Progenitor cell of endocrine pancreas (in vitro differentiated cells): ENCODE measurements at places on chromosomes 2 and 18. TPM values are rescaled to one million over a fixed set of nuclear protein-coding genes. Genes with fewer than 3 reads are reported as not detected.

DNA sequence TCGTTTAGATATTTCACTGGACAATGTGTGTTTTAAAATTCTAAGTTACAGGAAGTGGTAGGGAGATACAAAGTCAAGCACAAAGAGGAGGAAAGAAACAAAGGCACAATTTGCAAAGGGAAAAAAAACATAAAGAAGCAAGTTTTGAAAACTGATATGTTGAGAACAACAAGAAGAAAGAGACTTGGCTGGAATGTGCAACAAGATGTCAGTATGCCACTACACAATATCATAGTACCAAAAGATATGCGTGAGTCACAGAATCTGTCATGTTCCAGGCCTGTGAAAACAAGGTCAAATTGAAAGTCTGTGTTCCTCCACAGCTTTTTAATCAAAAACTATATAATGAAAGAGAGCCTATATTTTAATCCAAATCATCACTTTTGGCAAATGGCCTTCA is 12.0 kb downstream of the EXOC6B start:
- no peak overlapping the region for H3K4me3 ChIP-seq
- no peak for DNase-seq
- no peaks in the 10 kb centered on the region for H3K27me3 ChIP-seq
- H3K36me3 ChIP-seq: peaks cover 26% of the 10 kb centered on the region
- peaks cover 8% of the 10 kb centered on the region for H3K4me1 ChIP-seq

DNA sequence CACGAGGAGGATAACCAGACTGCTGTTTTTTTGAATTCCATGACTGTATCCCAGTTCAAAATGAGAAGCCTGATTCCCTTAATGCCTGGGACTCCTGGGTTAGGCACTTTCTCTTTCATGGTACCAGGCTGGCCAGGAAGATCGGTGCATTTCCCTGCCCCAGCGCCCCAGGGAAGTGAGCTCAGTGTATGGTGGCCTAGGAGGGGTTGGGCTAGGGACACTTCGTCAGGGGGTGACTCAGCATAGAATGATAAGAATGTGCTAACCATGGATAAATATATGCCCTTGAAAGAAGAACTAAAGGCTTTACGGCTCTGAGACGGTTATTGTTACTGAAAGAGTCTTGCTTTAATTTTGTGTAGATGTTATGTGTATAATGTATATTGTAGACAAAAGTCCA is 27.5 kb upstream of the FAM237A start:
- peaks cover 5% of the 10 kb centered on the region for H3K4me1 ChIP-seq
- no peaks in the 10 kb centered on the region for H3K27me3 ChIP-seq
- no peak for DNase-seq
- no peak overlapping the region for H3K27ac ChIP-seq
- H3K4me3 ChIP-seq: no peak overlapping the region

The CAPN13 gene
- 17.2 and 19.0 TPM in 2 replicates for total RNA-seq

The STARD6 gene
- total RNA-seq: not detected in 2 replicates

GRCh38 chr2:20035955-20036666 is 15.3 kb downstream of the LAPTM4A start:
- H3K27me3 ChIP-seq: no peaks in the 10 kb centered on the region
- peaks cover 4% of the 10 kb centered on the region for H3K4me1 ChIP-seq
- DNase-seq: no peak
- no peak overlapping the region for H3K4me3 ChIP-seq

GRCh38 chr2:71070294-71071093 is 2.0 kb downstream of the NAGK start:
- no peaks in the 10 kb centered on the region for H3K27me3 ChIP-seq
- peak overlapping the region; percentile 31 for H3K27ac ChIP-seq
- no peak for DNase-seq
- H3K4me1 ChIP-seq: peaks cover 16% of the 10 kb centered on the region
- peak overlapping the region; percentile 91 for H3K4me3 ChIP-seq

DNA sequence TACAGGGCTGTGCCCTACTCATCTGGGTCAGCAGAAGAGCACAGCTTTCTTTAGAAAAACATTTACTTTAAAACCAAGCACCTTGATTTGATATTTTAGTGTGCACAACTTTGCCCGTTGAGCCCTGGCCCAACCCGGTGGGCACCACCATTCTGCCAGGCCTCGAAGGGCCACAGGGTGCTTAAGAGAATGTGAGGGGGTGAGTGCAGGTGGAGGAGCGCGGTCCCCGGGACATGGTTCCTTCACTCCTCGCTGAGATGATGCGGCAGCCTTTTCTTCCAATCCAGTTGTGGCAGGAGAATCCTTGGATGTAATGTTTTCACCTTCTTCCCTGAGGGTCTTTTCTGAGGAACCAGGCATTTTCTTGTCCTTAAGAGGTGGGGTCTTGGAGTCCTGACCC is 119.0 kb downstream of the RPIA start:
- no peak overlapping the region for H3K27ac ChIP-seq
- DNase-seq: no peak
- peaks cover 3% of the 10 kb centered on the region for H3K4me1 ChIP-seq

DNA sequence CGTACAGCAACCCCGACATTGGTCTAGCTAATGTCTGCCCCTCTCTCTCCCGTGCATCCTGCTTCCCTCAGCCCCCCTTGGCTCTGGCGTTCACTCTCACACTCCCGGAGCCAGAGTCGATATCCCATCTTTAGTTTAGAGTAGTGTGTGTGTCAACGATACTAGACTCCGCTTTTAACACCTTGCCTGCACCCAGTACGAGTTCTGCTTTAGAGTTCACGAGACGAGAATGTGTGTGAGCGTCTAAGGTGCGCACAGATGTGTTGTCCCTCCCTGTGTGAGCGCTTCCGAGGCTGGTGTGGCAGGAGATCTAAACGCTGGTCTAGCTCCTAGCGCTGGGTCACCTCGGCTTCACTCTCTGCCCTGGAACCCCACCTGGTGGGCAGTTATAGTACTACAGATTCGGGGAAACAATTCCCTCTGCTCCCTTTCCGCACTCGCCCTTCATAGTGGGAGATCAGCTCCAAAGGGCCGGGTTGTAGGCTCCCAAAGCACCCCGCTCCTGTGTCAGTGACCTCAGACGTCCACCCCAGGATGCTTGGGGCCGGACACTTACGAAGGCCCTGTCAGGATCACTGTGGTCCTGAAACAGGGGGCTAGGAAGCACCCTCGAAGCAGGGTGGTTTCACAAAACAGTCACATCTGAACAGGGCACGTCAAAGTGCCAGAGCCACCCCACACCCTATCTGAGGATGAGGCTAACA is 2.6 kb upstream of the CYP26B1 start:
- H3K4me3 ChIP-seq: peak overlapping the region; percentile 78
- peak; percentile 85 for DNase-seq
- no peaks in the 10 kb centered on the region for H3K36me3 ChIP-seq
- peaks cover 34% of the 10 kb centered on the region for H3K4me1 ChIP-seq
- peak overlapping the region; percentile 34 for H3K27ac ChIP-seq

The RSAD2 gene
- total RNA-seq: 4.4 and 5.3 TPM in 2 replicates

The C2orf80 gene
- not detected in 2 replicates for total RNA-seq

GRCh38 chr2:62305421-62306176 is 109.7 kb downstream of the B3GNT2 start:
- DNase-seq: no peak
- peaks cover 20% of the 10 kb centered on the region for H3K4me1 ChIP-seq
- no peak overlapping the region for H3K27ac ChIP-seq
- no peak overlapping the region for H3K4me3 ChIP-seq
- no peaks in the 10 kb centered on the region for H3K27me3 ChIP-seq
- no peaks in the 10 kb centered on the region for H3K36me3 ChIP-seq

DNA sequence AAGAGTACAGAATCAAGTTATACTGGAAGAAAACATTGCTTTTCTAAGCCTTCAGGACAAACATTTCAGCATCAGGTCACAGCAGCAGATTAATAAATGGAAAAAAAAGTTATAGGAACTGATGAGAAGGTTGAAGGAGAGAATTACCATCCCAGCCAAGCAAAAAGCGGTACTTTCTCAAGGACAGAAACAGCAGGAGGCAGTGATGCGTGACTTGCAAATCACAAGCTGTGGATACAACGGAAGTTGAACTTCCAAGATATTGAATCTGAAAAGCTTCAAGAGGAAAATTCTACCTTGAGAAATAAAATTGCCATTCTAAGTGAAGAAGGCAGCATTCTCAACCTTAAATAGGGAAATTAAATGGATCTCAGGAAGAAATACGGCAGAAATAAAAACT is 18.5 kb upstream of the SERPINB12 start:
- H3K4me1 ChIP-seq: no peaks in the 10 kb centered on the region
- no peak for DNase-seq
- no peaks in the 10 kb centered on the region for H3K36me3 ChIP-seq
- H3K27ac ChIP-seq: no peak overlapping the region
- H3K4me3 ChIP-seq: no peak overlapping the region

GRCh38 chr2:166304656-166305055 is 71.1 kb downstream of the SCN9A start:
- no peaks in the 10 kb centered on the region for H3K27me3 ChIP-seq
- no peak for DNase-seq
- peaks cover 6% of the 10 kb centered on the region for H3K36me3 ChIP-seq
- H3K27ac ChIP-seq: no peak overlapping the region
- no peak overlapping the region for H3K4me3 ChIP-seq

The AGXT gene
- 1.0 and 1.2 TPM in 2 replicates for total RNA-seq

DNA sequence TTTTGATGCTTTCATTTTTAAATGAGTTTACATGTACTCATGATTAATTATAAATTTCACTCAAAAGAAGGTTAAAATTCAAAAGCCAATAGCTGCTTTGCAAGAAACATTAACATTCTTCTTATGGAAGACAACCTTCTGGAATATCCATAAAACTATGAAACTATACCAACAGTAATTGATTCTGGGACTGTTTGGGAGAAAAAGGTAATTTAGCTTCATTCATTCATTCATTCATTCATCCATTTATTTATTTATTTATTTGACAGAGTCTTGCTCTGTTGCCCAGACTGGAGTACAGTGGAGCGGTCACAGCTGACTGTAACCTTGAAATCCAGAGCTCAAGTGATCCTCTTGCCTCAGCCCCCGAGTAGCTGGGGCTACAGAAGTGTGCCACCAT is 110.3 kb downstream of the NBAS start:
- no peak for DNase-seq
- no peak overlapping the region for H3K27ac ChIP-seq

DNA sequence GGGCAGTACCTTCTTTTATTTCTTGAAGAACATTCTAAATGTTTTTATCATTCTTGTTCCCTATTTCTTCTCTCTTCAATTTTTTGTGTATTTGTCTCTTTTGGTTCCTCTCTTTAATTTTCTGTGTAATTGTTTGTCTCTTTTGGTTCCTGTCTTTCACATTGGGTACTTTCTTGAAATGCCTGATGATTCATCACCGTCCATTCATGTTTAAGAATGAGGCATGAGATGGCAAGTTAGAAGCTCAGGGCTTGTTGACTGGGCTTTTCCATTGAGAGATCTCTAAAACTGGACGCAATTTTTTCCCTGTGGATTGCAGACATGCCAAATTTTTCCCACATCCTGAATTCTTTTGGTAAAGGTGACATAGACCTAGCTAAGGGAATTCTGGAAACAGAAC is 33.7 kb upstream of the IL1R2 start:
- no peaks in the 10 kb centered on the region for H3K36me3 ChIP-seq
- no peak for DNase-seq
- H3K4me1 ChIP-seq: no peaks in the 10 kb centered on the region
- H3K4me3 ChIP-seq: no peak overlapping the region
- H3K27ac ChIP-seq: no peak overlapping the region
